CD4-positive, alpha-beta T cell treated with Interleukin-2 at 100 ng/mL for 4 hours (primary cell): ENCODE measurements at places on chromosomes 2 and 18.

GRCh38 chr2:36675579-36676282 is 20.8 kb upstream of the VIT start:
- DNase-seq, result no peak

DNA sequence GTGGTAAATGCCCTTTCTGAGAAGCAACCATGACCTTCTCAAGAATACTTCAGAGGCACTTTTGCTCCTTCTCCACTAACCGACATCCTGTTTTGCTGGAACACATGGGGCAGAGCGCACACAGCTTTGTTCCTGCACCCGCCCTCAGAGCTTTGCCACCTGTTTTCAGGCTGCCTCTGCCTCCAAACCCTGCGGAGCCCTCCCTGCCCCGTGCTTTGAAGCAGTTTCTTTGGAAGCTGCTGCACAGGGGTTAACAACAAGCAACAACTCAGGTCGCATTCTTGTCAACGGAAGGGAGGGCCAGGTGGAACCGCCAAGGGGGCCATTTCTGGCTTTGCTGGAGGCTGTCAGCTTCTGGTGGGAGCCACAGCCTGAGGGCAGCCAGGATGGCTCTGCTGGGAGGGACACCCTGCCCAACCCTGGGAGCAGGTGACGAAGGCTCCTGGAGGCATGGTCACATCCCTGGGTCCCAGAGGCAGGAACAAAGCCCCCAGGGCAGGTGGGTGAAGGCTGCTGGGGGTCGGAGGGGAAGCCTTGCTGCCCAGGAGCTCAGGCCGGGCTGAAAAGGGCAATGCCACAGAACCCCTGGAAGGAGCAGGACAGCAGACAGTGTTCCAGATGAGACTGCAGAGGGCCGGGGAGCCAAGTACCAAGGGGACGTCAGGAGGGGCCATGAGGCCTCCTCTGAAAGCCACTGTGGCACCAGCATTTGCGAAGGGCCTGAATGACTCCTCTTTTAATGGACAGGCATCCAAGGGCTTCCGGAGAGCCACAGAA is 46.8 kb downstream of the MRPS5 start:
- peak; percentile 85 for DNase-seq

DNA sequence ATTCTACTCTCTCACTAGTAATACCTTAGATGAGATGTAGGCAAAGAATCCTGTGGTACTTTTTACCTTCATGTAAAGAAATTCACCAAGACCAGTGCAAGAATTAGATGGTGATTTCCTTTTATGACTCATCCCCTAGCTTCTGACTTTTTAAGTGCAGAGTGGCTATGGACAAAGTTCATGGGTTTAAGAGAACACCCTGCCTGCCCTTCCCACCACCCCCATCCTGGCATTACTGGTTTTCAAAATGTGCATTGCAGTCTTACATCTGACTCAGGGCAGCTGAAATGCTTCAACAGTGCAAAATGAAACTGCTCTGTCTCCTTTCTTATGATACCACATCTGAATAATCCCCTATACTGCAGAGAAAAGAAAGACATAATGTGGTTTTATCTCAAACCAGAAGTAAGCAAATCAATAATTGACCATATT is 22.6 kb downstream of the MAIP1 start:
- no peak for DNase-seq

DNA sequence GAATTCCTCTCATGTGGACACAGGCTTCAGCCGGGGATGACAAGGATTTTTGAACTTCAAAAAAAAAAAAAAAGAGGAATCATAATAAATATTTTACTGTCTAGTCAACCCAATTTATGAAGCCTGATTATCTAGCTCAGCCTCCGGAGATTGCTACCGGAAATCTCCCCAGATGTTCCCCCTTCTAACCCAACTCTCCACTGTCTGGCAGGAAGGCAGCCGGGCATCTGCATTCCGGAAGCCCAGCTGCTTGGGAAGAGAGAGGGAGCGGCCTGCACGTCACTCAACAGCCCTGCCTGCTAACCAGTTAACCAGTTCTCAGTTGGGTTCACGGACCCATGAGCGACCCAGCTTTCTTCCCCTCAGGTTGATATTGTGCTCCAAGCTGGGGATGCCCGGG is 87.2 kb upstream of the POU3F3 start:
- no peak for DNase-seq

DNA sequence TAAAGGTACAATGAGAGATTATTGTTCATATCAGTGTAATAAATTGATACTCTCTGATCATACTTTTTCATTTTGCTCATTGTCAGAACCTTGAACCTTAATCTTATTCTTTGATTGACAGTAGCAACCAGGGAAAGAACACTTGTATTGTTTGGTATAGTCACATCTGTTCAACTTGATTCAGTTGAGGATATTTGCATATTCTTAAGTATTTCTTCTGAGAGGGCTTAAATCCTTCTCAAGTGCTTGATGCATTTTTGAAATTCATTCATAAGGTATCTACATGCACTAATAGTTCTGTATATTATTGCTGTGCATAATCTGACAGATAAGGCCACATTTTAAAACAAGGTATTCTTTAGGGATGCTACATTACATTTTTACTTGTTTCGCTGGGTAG is 118.9 kb downstream of the EHBP1 start:
- DNase-seq, result no peak

GRCh38 chr2:200337621-200338020 is 31.1 kb downstream of the SPATS2L start:
- no peak for DNase-seq

GRCh38 chr2:149904352-149905175 is 317.0 kb upstream of the MMADHC start:
- DNase-seq, result no peak

DNA sequence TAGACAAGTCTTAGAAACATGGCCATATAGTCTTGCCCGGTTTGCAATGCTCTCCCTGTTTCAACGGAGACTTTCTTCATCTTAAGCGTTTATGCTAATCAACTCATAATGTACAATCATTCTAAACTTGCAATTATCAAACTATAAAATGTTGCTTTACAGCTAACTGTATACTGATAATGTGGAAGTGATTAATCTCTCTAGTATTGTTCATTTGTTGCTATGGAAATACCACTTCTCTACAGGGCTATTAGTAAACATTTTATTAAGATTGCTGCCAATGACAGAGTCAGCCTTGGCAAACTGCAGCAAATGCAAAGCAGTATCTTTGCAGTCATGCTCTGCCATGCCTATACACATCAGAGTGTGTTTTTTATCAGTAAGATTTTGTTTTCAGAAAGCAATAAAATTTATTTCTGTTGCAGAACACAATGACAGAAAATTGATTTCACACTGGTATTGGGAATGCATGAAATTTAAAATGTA is 1201.8 kb upstream of the CDH2 start:
- no peak for DNase-seq

DNA sequence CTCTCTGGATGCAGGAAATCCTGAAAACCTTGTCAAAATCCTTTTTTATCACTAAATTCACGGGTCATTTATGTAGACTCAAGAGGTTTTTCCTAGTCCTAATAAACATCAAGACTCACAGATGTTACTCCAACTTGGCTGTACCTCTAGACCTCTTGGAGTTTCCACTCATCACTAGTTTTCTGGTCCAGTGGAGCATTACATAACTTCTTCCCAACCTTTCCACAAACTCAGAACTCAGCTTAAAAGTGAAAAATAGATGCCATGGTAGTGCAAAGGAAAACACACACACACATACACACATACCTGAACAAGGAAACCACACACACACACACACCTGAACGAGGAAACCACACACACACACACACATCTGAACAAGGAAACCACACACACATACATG is 807.2 kb downstream of the LRP1B start:
- no peak for DNase-seq

- DNase-seq, result no peak
These were observed 291.4 kb downstream of the KCNS3 start for GRCh38 chr2:18169893-18170175.

- DNase-seq, result no peak
These were observed 163.2 kb upstream of the TWIST2 start for GRCh38 chr2:238684362-238685326.

GRCh38 chr2:138708682-138709241 is 71.4 kb downstream of the NXPH2 start:
- no peak for DNase-seq

- no peak for DNase-seq
These were observed 47.5 kb downstream of the FAM117B start for GRCh38 chr2:202682274-202682673.

- DNase-seq, result no peak
These were observed 616.1 kb downstream of the SLC4A3 start for GRCh38 chr2:220243571-220243970.

DNA sequence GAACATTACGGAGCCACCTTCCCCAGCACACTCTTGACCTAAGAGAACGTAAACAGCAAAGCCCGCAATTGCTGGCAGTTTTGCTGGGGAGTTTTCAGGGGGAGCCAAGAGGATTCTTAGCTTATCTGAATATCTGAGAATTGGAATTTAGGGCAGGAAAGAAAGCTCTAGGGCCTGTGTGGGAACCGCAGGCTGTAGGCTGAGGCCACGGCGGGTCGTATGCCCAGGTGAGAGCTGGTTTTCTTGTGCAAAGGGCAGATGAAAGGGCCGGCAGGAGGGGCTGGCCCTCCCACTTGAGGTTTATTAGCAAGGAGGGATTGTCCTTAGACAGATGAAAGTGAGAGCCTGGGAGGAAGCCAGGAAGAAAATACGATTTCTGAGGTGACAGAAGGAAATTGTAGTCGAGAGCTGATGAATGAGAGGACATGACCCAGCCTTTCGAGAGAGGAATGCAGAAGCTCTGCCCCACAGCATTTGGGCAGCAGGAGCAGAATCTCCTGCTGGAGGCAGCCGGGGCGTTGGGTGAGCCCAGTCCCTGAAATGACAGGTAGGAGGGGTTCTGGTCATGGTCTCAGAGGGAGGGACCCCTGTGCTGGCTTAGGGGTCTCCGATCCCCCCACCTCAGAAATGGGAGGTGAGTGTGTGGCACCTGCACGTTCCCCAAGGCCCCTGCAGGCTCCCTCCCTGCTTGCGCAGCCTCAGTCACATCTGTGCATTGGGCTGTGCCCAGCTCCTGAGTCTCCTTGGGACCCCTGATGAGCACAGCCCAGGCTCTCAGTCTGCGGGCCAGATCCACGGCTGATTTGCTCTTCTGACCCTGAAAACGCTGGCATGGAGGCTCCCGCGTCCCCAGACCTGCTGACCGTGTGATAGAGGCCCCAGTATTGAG is 61.1 kb downstream of the CABLES1 start:
- no peak for DNase-seq

- DNase-seq, result no peak
These were observed 339.4 kb downstream of the CMPK2 start for GRCh38 chr2:6526093-6526824.

DNA sequence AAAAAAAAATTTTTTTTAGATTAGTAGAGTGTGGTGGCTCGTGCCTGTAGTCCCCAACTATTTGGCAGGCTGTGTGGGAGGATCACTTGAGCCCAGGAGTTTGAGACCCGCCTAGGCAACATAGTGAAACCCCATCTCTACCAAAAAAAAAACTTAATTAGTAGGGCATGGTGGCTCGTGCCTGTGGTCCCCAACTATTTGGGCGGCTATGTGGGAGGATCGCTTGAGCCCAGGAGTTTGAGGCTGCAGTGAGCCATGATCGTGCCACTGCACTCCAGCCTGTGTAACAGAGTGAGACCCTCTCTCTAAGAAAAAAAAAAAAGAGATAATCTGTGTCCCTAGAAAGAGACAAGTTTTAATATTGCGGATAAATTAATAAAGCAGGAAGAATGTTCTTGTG is 8.8 kb downstream of the GPR55 start:
- no peak for DNase-seq
